ENCODE measurements at places on chromosomes 5 and 9.

GRCh38 chr5:34770486-34770885, 68.5 kb upstream of the TTC23L start:
- no peak for DNase-seq

GRCh38 chr5:65047948-65048690, 279.4 kb downstream of the CWC27 start:
- no peak for DNase-seq

- no peak for DNase-seq
These were observed 330.1 kb downstream of the ADAMTS6 start for GRCh38 chr5:65151614-65152013.

- DNase-seq, result no peak
These were observed 1.2 kb downstream of the NMRK1 start for GRCh38 chr9:75086541-75087288.

- peak; percentile 95 for DNase-seq
These were observed at the start of gene FER for GRCh38 chr5:108747774-108748400. Gene FER (plus strand): TSS chr5:108747897. CDS start chr5:108798183, 50,286 bp downstream.

- DNase-seq, result no peak
These were observed 128.5 kb upstream of the LPCAT1 start for GRCh38 chr5:1651971-1652872.

- DNase-seq, result no peak
These were observed 416.1 kb upstream of the CTNND2 start for GRCh38 chr5:12320331-12320730.

- peak; percentile 21 for DNase-seq
These were observed 2.5 kb downstream of the IL33 start for GRCh38 chr9:6218099-6218502.

DNA sequence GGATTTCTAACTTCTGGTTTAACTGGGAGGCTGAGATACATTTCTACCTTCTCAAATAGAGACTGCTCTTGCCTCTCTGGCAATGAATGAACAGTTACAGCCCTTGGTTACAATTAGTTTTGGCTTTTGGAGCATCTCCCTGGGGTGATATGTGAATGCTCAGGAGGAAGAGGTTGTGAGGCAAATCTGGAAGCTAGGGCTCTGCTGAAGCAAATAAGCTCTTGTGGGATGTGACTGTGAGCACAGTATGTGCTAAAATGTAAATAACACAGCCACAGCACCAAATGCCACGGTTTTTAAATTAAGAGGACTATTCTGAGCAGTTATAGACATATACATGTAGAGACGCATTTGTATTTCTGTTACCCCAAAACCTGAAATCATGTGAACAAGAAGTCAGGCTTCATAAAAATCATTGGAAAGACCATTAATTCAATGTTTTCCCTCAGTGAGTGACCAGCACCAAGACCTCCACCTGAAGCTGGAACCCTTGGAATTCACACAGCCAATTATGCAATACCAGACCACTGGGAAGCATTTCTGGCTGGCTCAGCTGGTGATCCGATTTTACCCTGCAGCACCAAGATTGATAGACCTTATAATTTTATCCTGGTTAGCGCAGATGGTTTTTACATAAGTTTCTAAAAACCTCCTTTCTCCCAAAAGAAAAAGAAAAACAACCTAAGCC, 3.0 kb upstream of the SLC44A1 start:
- no peak for DNase-seq

DNA sequence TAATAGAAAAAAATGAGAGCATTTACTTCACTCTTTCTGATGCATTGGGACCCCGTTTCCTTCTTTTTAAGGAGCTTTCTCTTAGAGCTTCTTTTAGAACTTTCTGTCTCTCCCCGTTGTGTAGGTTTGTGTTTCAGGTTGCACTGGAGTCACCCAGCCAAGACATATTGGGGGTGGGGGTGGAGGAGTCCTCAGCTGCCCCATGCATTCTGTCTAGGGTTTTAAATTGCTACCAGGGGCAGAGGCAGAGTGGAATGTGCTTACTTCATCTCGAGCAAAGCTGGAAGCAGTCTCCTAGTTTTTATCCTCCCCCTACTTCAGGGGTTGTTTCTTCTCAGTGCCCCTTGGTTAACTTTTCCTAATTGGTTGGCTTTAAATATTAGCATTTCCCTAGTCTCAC, 9.4 kb downstream of the OR2K2 start:
- DNase-seq, result no peak

- DNase-seq, result no peak
These were observed 24.1 kb downstream of the ANKH start for GRCh38 chr5:14847471-14847870.

DNA sequence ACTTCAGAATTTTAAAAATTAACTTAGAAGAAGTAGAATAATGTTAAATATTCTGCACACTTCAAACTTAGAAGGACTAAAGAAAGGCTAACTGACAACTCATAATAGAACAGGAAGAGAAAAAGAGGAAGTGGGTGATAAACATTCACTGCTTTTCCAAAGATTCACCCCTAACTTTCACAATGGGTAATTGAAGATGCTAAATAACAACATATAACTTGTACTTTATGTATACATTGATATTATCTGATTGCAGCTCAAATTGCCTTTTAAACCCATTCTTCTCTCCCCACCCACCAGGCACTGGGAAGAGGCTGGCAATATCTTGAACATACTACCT, 376.6 kb downstream of the EFNA5 start:
- DNase-seq, result no peak

DNA sequence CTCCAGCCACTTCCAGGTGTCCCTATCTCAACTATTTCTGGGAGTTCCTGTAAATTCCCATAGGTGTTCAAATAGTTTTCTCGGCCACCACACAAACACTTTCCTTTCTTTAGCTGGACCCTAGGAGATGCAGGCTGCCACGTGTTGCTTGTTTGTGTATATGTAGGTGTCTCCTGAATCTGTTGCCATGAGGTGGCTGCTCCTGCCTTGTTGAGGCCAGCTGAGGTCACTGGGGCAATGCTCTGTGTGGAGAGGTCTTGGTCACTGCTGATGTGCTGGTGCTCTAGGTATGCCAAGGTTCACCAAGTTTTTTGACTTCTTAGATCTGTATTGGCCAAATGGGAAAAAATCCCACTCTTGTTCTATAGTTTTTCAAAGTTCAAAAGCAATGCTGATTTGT, 132.5 kb upstream of the CHD1 start:
- DNase-seq, result peak; percentile 80

DNA sequence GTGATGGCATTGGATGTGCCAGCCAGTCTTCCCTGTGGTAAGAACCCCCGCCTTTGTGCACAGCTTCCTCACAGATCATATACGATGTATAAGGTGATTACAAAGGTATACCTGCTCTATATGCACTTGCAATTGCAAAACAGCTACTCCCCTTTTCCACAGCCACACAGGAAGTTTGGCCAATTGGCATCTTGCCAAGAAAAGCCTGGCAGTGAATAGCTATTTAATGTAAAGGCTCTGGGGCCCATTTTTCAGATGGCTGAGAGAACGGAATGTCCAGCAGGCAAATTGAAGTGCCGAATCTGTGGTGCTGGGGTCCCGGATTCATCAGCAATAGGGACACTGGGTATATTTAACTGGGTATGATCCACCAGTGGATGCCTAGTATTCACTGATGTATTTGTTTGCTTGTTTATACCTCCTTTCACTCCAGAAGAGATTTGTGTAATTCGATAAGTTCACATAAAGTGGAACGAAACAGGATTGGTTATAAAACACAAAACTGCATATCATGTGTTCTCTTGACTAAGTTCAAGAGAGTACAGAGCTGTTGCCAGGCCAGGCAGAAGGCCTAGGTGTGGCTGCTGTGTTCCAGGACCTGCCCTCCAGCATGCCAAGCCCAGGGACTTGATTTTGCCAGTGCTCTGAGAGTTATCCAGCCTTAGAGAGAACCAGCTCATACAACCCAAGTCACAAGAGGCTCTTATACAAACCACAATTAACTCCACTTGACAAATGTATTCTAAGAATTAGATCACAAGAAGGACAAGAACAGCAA, 27.7 kb upstream of the GABRP start:
- DNase-seq, result no peak

GRCh38 chr9:35273591-35273990, 111.8 kb downstream of the UNC13B start:
- no peak for DNase-seq

DNA sequence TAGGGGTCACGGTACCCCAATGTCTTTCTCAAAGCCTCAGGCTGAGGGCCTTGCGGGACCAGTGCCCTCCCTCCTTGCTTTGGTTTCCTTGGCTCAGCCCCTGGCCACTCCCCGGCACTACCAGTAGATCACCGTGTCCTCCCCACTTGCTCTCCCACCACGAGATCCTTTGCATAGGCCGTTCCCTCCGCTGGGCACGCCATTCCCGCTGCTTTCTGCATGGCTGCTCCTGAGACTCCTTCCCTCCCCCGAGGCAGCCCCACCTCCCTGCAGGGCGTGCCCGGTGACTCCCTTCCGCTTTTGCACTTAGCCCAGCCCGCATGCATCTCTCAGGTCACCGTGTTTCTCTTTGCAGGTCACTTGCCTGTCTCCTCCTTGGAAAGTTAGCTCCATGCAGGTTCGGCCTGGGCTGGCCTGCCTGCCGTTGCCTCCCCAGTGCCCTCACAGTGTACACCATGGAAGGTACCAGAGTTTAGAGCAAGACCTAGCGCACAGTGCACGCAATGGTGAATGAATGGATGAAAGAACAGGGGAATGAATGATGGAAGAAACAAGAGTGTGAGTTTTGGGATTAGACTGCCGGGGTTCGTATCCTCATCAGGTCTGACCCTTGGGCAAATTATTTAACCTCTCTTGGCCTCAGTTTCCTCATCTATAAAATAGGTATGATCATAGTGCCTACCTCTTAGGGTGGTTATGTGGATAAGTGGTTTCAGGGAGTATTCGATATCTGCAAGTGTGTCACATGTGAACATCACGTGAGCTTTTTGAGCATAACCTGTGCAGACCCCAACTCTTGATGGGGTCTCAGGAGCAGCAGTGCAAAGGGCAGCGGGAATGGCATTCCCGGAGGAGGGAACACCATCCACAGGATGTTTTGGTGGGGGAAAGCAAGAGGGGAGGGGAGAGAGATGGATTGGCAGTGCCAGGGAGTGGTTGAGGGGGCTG, 214.3 kb downstream of the C9orf50 start:
- DNase-seq, result peak; percentile 78

DNA sequence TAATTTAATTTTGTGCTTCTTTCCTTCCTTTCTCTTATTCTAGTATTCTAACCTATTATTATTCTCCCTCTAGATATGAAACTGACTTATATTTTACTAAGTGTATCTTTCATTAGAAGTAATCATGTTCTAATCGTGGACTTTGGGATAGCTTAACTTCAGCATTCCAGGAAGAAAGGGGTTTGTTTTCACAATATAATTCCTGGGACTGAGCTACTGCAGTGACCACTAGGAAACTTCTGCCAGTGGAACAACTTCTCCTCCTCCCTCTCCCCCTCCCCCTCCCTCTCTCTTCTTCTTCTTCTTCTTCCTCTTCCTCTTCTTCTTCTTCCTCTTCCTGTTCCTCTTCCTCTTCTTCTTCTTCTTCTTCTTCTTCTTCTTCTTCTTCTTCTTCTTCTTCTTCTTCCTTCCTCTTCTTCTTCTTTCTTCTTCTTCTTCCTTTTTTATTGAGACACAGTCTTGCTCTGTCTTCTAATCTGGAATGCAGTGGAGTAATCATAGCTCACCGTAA, 127.9 kb downstream of the NNT start:
- no peak for DNase-seq

GRCh38 chr9:13128266-13128860, 151.1 kb downstream of the MPDZ start:
- DNase-seq, result no peak
